ENCODE measurements at places on chromosomes 4 and X.

DNA sequence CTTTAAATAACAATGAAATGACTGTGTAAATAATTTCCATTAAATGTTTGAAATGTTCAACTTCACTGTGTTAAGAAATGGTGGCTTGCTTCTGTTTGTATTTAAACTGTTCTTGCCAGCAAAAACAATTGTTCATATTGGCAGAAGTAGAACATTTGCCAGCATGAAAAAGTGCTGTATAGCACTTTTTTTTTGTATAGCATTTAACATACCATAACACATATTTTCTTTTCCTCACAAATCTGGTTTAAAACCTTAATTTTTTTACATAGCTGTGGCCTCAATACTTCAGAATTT lies 94.1 kb downstream of the COX18 start:
- H3K4me1 ChIP-seq = peaks cover 4% of the 10 kb centered on the region
- H3K4me3 ChIP-seq = no peak overlapping the region
- H3K36me3 ChIP-seq = no peaks in the 10 kb centered on the region
- H3K27me3 ChIP-seq = peaks cover 57% of the 10 kb centered on the region
- no peak overlapping the region for H3K27ac ChIP-seq

DNA sequence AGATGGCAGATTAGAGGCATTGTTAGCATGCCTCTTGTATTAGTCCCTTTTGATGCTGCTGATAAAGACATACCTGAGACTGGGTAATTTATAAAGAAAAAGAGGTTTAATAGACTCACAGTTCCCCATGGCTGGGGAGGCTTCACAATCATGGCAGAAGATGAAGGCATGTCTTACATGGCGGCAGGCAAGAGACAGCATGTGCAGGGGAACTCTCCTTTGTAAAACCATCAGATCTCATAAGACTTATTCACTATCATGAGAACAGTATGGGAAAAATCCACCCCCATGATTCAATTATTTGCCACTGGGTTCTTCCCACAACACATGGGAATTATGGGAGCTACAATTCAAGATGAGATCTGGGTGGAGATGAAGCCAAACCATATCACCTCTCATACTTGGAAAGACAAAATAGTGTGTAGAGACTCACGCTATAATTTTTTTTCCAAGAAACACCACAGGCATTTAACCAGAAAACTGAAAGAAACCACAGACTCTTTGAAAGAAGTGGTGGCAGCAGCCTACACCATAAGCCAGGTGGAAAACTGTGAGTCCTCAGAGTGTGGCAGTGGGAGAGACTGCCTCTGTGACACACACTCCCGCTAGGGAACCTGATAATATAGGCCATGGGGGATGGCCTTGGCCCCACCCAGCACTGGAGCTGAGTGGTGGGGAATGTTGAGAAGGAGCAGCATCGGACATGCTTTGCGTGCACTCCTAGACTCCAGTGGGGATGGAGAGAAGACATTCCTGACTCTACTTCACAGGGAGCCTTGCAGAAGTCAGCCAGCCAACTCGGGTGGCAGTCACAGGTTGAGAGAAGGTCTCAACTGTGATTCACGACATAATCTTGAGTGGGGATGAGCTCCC lies 51.5 kb downstream of the SLC2A9 start:
- peaks cover 10% of the 10 kb centered on the region for H3K4me1 ChIP-seq
- no peak overlapping the region for H3K4me3 ChIP-seq
- H3K27me3 ChIP-seq = no peaks in the 10 kb centered on the region
- no peak overlapping the region for H3K27ac ChIP-seq
- peaks cover 2% of the 10 kb centered on the region for H3K36me3 ChIP-seq

DNA sequence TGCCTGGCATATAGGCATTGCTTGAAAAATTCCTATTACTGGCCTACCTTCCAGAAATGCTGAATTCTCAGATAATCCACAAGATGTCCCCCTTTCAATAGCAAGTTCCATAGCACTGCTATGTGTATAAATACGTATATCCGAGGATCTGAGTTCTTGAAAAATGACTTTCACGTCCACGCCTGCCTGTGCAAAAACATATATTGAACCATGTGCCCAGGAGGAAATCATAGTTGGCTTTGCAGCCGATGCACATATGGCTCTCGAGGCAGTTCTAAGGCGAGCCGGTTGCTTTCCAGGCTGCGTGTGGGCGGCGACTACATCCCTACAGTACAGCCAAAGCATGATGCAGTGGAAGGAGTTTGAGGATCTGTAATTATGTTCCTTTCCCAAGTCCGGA lies 55.4 kb upstream of the ESX1 start:
- H3K4me1 ChIP-seq = no peaks in the 10 kb centered on the region
- no peak overlapping the region for H3K27ac ChIP-seq
- no peak for DNase-seq
- peaks cover 28% of the 10 kb centered on the region for H3K27me3 ChIP-seq
- H3K4me3 ChIP-seq = no peak overlapping the region
- H3K36me3 ChIP-seq = no peaks in the 10 kb centered on the region

- no peaks in the 10 kb centered on the region for H3K27me3 ChIP-seq
- DNase-seq = no peak
- H3K4me3 ChIP-seq = no peak overlapping the region
- no peaks in the 10 kb centered on the region for H3K36me3 ChIP-seq
Observed at GRCh38 chrX:139844163-139844562, 88.7 kb downstream of the ATP11C start.

DNA sequence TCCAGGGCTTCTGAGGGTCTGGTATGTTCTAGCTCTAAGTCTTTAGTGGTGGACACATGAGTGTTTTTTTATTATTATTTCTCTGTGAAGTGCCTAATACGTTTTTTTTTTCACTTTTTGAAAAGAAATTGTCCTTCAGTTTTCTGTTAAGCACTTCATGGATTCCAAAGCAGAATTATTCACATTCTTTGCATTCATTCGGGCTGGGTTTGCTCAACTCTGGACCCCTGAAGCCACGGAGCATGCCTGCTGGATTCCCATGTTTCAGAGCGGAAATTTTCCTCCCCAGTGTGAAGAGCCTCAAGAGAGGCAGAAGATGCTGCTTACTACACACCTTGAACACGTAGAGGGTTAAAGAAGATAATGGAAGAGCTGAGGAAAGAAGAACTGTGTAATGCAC lies 107.5 kb downstream of the EGF start:
- no peak overlapping the region for H3K4me3 ChIP-seq
- H3K36me3 ChIP-seq = no peaks in the 10 kb centered on the region
- H3K4me1 ChIP-seq = peaks cover 21% of the 10 kb centered on the region
- H3K27ac ChIP-seq = no peak overlapping the region

DNA sequence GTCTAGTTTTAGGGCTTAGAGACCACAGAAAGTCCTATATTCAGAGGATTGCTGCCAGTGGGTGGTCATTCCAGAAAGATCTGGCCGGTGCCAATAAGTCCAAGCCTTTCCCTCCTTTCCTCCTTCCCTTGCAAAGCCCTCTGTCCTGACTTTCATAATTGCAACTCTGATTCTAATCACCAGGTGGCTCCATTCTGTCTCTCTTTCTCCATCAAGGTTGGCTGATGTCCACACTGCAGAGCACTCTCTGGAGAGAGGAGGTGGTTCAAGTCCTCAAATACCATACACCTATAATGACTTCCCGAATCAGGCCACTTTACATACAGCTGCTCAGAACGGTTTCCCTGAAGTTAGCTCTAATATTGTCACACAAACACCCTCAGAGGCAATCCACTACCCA lies 22.4 kb upstream of the ARMCX4 start:
- no peak for DNase-seq
- no peak overlapping the region for H3K27ac ChIP-seq
- H3K36me3 ChIP-seq = no peaks in the 10 kb centered on the region

- H3K27me3 ChIP-seq = no peaks in the 10 kb centered on the region
- no peak overlapping the region for H3K4me3 ChIP-seq
- H3K27ac ChIP-seq = no peak overlapping the region
- DNase-seq = no peak
- H3K36me3 ChIP-seq = no peaks in the 10 kb centered on the region
Observed at GRCh38 chr4:125004676-125005075, 292.1 kb upstream of the ANKRD50 start.
